Activated T-cell treated with anti-CD3 and anti-CD28 coated beads, Interleukin-2, amount 50 U/mL, for 24 hours (primary cell): ENCODE measurements at places on chromosomes 2 and 18.

DNA sequence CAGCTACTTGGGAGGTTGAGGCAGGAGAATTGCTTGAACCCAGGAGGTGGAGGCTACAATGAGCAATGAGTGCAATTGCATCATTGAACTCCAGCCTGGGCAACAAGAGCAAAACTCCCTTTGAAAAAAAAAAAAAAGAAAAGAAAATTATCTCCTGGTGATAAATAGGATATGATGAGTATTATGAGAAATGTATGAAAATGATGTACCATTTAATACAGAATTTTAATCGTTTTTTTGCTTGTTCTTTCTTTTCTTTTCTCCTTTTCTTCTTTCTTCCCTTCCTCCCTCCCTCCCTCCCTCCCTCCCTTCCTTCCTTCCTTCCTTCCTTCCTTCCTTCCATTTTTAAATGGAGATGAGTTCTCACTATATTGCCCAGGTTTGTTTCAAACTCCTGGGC lies 40.4 kb downstream of the TTC27 start:
- no peak for DNase-seq
- H3K27me3 ChIP-seq = no peaks in the 10 kb centered on the region
- no peak overlapping the region for H3K4me3 ChIP-seq
- H3K27ac ChIP-seq = no peak overlapping the region
- H3K4me1 ChIP-seq = no peaks in the 10 kb centered on the region

GRCh38 chr2:120650022-120650644 lies 85.5 kb upstream of the GLI2 start:
- H3K27me3 ChIP-seq = peaks cover 26% of the 10 kb centered on the region
- DNase-seq = no peak
- H3K36me3 ChIP-seq = no peaks in the 10 kb centered on the region

DNA sequence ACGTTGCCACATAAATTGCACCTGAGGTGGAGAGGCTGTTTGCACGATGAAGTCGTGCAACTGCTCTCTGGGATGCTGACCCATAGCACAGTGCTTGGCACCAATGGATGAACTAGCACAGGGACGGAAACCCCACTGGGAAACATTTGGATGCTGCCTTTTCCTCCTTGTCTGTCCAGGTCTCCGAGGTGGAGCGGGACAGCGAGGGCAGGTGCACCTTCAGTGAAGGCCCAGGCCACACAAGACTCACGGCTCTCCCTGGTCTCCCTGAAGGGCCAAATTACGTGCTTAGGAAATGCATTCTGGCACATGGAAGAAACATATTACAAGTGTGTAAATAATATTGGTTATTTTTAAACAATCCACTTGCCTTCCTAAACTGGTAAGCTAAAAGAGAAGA lies 70.3 kb downstream of the TPO start:
- peaks cover 2% of the 10 kb centered on the region for H3K27me3 ChIP-seq
- no peak for DNase-seq
- no peak overlapping the region for H3K4me3 ChIP-seq
- H3K27ac ChIP-seq = no peak overlapping the region
- no peaks in the 10 kb centered on the region for H3K4me1 ChIP-seq
- no peaks in the 10 kb centered on the region for H3K36me3 ChIP-seq

DNA sequence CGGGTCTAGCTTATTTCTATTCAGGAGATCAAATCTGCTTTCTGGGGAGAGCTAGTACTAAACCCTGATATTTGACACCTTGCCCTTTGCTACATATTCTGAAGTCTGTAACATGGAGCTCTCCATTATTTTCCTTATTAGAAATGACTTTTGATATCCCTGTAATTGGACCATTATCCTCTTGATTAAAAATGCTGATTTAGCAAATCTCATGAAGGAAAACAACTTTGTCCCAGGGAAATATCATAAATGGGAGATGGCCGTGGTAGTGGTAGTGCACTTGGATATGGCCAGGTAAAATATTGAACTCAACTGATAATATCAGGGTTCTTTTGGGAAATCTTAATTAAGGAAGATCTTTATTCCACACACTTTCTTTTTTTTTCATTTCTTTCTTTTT lies 326.5 kb downstream of the RPRM start:
- H3K4me1 ChIP-seq = no peaks in the 10 kb centered on the region
- no peak overlapping the region for H3K4me3 ChIP-seq
- H3K36me3 ChIP-seq = no peaks in the 10 kb centered on the region
- peaks cover 2% of the 10 kb centered on the region for H3K27me3 ChIP-seq

DNA sequence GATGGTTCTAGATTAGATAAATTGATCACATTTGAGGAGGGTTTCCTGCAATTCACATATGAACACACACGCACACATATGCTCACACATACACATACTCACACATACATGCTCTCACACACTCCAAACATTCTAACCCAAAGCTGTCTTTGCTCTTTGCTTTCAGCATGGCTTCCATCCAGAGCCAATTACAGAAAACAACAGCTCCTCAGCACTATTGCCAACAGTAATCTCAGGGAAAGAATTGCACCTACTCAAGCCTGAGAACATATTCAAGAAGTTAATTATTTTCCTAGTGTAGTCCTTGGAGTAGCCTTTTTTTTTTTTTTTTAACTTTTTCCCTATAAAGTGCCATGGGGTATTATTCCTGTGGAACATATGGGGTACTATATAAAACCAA lies 246.9 kb upstream of the PARD3B start:
- DNase-seq = no peak
- H3K4me3 ChIP-seq = no peak overlapping the region
- H3K4me1 ChIP-seq = no peaks in the 10 kb centered on the region
- no peak overlapping the region for H3K27ac ChIP-seq
- H3K27me3 ChIP-seq = peaks cover 15% of the 10 kb centered on the region

DNA sequence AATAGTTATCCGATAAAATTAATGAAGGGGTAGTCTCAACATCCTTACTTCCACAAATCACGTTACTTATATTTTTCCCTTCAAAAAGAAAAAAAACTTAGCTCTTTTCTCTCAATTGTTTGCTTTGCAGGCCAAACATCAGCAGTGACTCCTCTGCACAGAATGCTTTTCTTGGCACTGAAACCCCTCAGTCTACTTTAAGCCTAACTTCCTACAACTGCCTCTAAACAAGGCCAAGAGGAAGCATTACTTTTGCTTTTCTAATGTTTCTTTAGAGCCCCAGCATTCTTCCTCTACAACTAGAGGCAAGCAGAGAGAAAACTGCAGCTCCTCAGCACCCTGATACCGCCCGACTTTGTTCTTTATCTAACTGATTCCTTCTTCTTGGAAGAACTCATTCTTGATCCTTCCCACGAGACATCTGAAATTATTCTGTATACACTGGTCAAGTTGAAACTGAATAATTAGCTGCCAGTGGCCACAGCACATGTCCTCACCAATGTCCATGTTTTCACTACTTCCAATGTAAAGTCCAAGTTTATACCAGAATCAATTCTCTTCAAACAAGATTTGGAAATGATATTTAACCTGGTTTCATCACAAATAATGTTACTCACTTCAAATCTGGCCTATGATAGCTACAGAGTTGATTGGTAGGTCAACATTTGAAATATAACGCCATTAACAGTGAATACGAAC lies 55.3 kb downstream of the DTNB start:
- H3K27ac ChIP-seq = no peak overlapping the region
- H3K4me1 ChIP-seq = no peaks in the 10 kb centered on the region
- no peak for DNase-seq
- H3K36me3 ChIP-seq = peaks cover 15% of the 10 kb centered on the region
- no peaks in the 10 kb centered on the region for H3K27me3 ChIP-seq

- DNase-seq = no peak
- H3K4me1 ChIP-seq = peaks cover 63% of the 10 kb centered on the region
- peaks cover 6% of the 10 kb centered on the region for H3K36me3 ChIP-seq
Measured at GRCh38 chr2:239240414-239240881, 160.4 kb downstream of the HDAC4 start.

GRCh38 chr18:57208047-57208446 lies 61.2 kb downstream of the BOD1L2 start:
- no peak overlapping the region for H3K27ac ChIP-seq
- peaks cover 48% of the 10 kb centered on the region for H3K27me3 ChIP-seq
- no peak overlapping the region for H3K4me3 ChIP-seq
- no peak for DNase-seq
